ENCODE measurements at places on chromosomes 1 and 21.

DNA sequence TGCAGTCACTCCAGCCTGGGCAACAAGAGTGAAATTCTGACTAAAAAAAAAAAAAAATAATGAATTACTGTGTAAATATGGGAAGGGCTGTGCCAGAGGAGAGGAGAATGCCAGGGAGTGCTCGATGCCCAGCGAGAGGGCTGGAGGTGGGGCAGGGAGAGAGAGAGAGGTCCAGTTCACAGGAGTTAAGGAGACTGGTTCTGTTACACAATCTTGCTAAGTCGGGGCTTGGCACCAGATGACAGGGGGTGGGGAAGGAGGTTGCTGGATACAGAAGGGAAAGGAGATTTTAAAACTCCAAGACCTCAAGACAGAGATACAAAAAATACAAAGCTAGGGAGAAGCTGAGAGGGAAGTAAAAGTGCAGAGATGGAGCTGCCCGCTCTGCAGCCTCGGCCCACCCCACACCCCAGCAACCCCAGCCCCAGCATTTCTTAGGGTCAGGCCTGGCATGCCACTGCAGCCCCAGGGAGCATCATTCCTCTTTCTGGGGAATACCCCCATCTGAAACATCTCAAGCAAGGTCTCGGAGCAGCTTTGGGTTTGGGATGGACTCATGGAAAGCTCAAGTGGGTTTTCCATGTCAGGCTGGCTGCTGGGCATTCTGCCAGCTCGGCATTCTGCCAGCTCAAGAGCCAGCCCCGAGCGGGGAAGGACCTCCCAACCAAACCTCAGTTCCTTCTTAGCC, 991 bp downstream of the SELENBP1 start:
- DNase-seq: no peak

DNA sequence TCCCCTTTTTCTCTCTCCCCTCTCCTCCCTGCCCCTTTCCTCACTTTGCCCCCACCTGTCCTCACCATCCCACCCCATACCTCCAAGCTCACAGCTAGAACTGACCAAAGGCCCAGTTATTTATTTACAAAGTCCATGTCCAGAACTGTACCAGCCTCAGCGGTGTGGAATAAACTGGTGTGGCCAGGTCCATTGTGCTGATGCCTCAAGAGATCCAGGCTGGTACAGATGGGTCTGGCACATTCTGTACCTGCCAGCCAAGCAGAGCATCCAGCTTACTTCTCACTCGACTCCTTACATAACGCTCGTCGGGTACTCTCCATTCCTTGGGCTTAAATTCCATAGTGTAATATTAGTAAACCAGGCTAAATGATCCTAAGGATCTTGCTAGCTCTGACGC, 11.8 kb downstream of the PDZK1IP1 start:
- no peak for DNase-seq

DNA sequence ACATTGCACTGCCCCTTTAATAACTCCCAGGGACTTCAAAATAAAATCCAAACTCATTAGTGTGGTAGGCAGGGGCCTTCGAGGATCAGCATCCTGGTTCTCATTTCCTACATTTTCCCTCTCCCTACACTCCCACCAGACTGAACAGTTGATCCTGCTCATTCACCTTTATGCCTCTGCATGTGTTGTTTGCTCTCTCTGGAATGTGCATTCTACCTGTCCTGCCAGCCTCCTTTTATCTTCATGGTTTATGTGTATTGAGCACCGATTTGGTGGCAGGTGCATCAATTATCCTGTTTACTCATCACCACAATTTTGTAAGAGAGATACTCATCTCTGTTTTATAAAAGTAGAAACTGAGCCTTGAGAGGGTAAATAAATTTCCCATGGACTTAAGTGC, 125.0 kb downstream of the ADSS2 start:
- DNase-seq: peak; percentile 13

GRCh38 chr1:87497380-87498203, 168.9 kb downstream of the LMO4 start:
- no peak for DNase-seq

DNA sequence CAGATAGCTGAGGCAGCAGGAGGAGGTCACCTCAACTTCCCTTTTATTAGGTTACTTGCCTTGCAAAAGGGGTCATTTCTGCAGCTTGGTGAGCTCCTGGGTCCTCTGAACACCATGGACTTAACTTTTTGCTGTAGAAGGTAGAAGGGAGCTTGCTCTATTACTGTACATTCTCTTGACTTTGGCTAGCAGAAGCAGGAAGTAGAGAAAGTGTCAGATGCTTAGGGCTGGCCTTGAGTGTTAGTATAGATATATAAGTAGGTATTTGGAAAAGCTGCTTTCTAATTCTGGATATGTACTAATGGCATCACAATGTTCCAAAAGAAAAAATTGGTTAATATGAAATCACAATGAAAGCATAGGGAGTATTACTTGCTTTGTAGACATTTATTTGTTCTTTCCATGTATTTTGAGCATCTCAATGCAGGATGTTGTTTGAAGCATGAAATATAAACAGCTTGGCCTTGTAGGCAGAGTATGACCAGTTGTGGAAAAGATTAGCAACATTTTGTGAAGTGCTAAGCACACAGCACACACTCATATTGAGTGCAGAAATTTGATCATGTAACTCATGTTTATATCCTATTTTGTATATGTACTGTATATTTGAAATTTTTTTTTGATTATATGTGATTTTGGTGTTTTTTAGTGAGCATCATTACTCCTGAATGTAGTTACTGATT, 108.8 kb downstream of the DYRK1A start:
- no peak for DNase-seq

DNA sequence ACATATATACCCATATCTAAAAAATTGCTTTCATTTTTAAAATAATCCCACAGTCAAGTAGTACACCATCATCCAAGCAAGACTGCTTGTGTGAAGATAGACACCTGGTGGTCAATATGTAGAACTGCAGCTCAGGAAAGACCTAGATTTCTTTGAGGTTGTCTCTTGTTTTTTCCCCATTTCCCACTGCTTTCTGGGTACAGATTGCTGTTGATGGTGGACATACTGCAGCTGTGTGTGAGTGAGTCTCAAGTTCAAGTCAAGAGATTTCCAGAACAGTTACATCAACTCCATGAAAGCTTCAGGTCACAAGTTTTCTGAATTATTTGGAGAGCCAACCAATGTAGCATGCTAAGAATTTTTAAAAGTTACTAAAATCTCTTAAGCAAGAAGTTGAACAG, 306.4 kb downstream of the DUSP10 start:
- DNase-seq: no peak
